Umbilical cord (tissue), 2 donors: ENCODE measurements at places on chromosomes 5 and 9. TPM values are rescaled to one million over a fixed set of nuclear protein-coding genes. Genes with fewer than 3 reads are reported as not detected.

DNA sequence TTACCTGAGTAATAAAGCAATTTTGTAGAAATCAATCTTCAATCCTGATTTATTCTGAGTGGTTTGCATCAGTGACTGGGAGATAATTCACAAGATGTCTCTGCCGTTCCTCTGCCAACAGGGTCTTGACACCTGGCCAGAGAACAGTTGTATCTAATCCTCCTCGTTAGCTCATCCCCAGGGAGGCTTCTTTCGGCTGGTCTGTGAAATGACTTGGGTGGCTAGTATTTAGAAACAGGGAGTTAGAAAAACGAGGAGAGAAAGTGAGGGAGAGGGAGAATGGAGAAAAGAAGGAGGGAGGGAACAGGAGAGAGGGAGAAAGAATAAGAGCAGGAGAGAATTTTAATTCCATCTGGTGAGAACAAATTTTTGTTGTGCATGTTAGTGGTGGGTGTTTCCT lies 600.2 kb upstream of the TLE4 start:
- DNase-seq, result no peak

DNA sequence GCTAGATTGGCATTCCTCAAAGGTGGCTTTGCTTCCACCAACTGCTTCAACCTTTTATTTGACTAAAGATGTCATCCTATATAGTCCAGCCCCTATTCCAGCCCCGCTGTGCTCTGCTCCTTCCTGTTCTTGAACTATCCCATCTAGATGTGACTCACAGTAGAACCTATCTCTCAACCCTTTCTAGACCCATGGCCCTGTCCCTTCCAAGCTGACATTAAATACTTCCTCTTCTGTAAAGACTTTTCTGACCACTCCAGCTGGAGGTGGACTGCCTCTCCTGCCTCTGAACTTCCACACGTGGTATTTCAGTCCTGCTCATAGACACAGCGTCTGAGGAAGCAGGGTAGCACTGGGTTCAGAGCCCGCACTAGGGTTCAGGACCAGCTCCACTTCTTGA lies 32.4 kb downstream of the OSTF1 start:
- DNase-seq, result no peak

GRCh38 chr9:104961238-104961637 lies 33.3 kb upstream of the ABCA1 start:
- peak; percentile 41 for DNase-seq

DNA sequence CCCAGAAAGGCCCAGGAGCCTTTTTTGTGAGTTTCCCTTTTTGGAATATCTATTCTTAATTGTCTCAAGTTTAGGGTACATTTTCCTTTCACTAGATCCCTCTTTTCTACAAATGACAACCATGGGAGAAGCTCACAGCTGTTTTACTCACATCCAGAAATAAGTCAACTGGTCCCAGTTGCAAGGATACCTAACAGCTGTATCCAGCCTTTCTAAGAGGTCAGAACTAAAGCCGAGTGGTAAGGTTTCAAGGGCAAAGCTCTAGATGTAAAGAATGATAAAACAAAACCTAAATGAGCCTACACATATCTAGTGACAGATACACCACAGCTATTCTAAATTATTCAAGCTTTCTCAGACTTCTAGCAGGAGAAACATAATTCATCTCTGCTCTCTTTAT lies 4.4 kb downstream of the FGF10 start:
- DNase-seq, result no peak

Gene LECT2
- total RNA-seq, result not detected

GRCh38 chr9:6090277-6091210 lies 75.1 kb upstream of the RANBP6 start:
- no peak for DNase-seq
